A549 treated with ZK216348 at 1 μM for 4 hours (cell line): ENCODE measurements at places on chromosomes 16 and 17. TPM values are rescaled to one million over a fixed set of nuclear protein-coding genes. Genes with fewer than 3 reads are reported as not detected.

Gene DPEP1
- total RNA-seq: 0.53 to 1.2 TPM (median 1.1 TPM) in 5 replicates

Gene UNC45B
- not detected in 5 replicates for total RNA-seq

Gene GDPD3
- 1.1 to 2.1 TPM (median 1.6 TPM) in 5 replicates for total RNA-seq

Gene ST6GALNAC2
- 0.21 to 0.98 TPM (median 0.60 TPM) in 5 replicates for total RNA-seq

Gene SALL1
- total RNA-seq: 0.07 to 0.58 TPM (median 0.51 TPM) in 5 replicates

Gene KRTAP2-2
- not detected in 5 replicates for total RNA-seq

Gene GUCY2D
- not detected in 5 replicates for total RNA-seq

Gene DPEP3
- not detected in 5 replicates for total RNA-seq

Gene NUPR1
- total RNA-seq: 11.9 to 21.8 TPM (median 15.3 TPM) in 5 replicates

Gene RAMP2
- total RNA-seq: 0.74 to 1.3 TPM (median 0.88 TPM) in 4 of 5 replicates, not detected in the other

Gene PRCD
- total RNA-seq: not detected in 5 replicates

Gene KRT17
- total RNA-seq: 0.92 to 1.7 TPM (median 1.0 TPM) in 5 replicates

Gene KRT12
- total RNA-seq: not detected in 5 replicates

Gene NXN
- 16.3 to 27.7 TPM (median 26.7 TPM) in 5 replicates for total RNA-seq

Gene KCNH6
- not detected in 5 replicates for total RNA-seq

Gene GAS7
- 0.23 to 0.79 TPM (median 0.30 TPM) in 5 replicates for total RNA-seq

Gene PRAC2
- total RNA-seq: not detected in 5 replicates

Gene NPIPA5
- total RNA-seq: 1.9 to 5.4 TPM (median 2.7 TPM) in 4 of 5 replicates, not detected in the other

Gene CDK3
- 3.6 to 5.9 TPM (median 5.2 TPM) in 5 replicates for total RNA-seq

Gene NAGLU
- 24.4 to 48.2 TPM (median 44.7 TPM) in 5 replicates for total RNA-seq

Gene DNAAF8
- 1.2 to 2.1 TPM (median 1.4 TPM) in 5 replicates for total RNA-seq

Gene TP53TG3F
- 0.07 to 0.26 TPM in 2 of 5 replicates, not detected in the others for total RNA-seq

Gene SLC5A10
- total RNA-seq: 0.18 to 0.52 TPM (median 0.28 TPM) in 5 replicates

Gene POLDIP2
- 124 to 172 TPM (median 167 TPM) in 5 replicates for total RNA-seq

Gene OR4D1
- not detected in 5 replicates for total RNA-seq

Gene GPR139
- total RNA-seq: not detected in 5 replicates
